ENCODE measurements at places on chromosomes 12 and 14.
A peak's percentile ranks its signal among the peaks of the same experiment; 100 is the strongest.

- DNase-seq, result no peak
Observed at GRCh38 chr14:86243158-86243557, 713.2 kb downstream of the FLRT2 start.

- no peak for DNase-seq
Observed at GRCh38 chr14:83646228-83646627, 1883.7 kb upstream of the FLRT2 start.

GRCh38 chr12:61694214-61694613, 566.0 kb upstream of the USP15 start:
- DNase-seq, result no peak

- DNase-seq, result peak; percentile 63
Observed at GRCh38 chr12:124736115-124737039, 127.3 kb downstream of the SCARB1 start.

- no peak for DNase-seq
Observed at GRCh38 chr12:116717466-116718437, 20.1 kb downstream of the SPRING1 start.

Measured in SJSA1 (cell line).